ENCODE measurements at places on chromosomes 2 and 18.

DNA sequence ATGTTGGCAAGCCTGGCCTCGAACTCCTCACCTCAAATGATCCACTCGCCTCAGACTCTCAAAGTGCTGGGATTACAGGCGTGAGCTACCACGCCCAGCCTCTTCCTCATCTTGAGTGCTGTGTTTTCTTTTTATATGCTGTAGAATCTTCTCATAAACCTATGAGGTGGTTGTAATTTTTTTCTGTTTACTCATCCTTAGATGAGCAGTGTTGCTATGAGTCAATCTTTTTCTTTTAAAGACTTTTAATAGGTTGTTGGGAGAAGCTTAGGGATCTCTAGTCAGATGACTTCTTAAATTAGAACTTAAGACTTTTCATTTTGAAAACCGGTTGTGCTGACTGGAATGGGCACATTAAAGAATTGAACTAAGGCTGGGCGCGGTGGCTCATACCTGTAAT is 8.7 kb upstream of the AAK1 start:
- no peak for DNase-seq

GRCh38 chr2:185835974-185836373 is 97.4 kb downstream of the FSIP2 start:
- DNase-seq = no peak

- DNase-seq = no peak
Observed at GRCh38 chr2:216950547-216950946, 90.7 kb upstream of the TNP1 start.

DNA sequence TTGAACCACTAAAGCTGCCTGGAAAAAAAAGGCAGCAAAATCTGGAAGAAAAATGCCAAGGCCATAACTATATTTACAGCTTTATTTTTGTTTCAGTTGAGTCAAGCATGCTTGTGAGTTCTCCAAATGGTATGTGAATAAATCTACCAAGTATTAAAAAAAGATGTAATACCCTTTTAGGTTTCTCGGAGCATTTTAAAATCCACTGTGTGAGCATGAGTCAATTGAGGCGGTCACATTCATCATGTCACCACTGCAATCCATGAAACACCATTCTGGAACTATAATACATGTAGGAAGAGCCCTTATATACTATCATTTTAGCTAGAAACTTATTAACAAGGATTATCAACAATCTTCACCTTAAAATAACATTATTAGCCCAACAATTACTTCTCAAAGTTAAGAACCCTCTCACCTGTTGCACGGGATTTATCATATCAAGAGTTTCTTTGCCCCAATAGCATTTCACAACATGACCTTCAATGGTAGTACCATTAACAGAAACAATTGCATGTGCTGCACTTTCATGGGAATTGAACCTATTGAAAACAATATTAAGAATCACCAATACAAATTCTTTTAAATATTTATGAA is 24.2 kb upstream of the C2orf42 start:
- no peak for DNase-seq

Data from stimulated activated CD8-positive, alpha-beta memory T cell treated with anti-CD3 and anti-CD28 coated beads, Interleukin-15, amount 100 ng/mL, for 24 hours (primary cell).